NCI-H2107 (cell line): ENCODE measurements at places on chromosomes 11 and 22.

DNA sequence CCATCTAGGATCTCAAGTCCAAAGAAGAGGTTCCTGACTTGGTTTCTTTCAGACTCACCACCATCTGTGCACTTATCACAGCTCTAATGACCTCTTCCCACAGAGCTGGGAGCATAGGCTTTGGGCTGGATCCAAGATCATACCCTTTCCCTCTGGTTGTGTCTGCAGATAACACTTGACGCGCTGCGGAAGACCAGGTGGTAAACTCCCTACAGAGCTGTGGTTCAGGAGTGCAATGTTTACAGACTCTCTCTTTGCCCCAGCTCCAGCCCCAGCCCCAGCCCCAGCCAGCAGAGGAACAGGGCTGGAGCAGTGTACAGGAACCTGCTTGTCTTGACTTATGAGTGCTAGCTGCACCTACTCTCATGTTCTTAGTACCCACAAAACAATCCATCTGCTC, 274.4 kb upstream of the SYN3 start:
- DNase-seq, result no peak

DNA sequence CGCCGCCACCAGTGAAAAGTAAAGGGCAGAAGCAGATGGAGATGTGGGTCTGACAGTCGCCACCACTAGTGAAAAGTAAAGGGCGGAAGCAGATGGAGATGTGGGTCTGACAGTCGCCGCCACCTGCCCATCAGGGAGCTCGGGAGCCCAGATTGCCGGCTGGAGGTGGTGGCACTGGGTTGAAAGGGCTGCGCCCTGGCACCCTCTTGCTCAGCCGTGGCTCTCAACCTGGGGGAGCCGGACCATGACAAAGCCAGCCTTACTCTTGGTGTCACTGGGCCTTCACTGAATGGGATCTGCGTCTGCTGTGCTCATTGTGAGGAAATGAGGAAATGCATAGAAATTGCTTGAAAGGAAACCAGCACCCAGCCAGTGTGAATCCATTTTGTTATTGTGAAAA, 36.3 kb downstream of the AP2A2 start:
- no peak for DNase-seq

GRCh38 chr11:117814204-117814765, 10.3 kb downstream of the FXYD2 start:
- DNase-seq, result no peak

GRCh38 chr22:22855085-22855484, 32.5 kb upstream of the IGLL5 start:
- no peak for DNase-seq

DNA sequence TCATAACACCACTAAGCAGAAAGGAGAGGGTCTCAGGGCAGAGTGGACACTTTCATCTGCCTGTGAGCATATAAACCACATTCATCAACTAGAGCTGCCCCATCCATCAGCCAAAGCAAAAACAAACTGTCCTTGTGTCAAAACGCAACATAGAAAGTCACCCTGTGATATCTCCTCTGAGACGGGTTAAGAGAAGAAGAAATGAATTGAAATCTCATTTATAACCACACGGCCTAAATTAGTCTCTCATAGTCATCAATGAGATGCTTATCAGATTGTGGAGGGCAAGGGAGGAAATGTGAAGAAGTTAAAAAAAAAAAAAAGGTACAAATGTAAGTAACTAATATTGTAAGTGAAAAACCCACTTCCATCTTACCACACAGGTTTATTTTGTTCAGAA, 75.7 kb downstream of the SIK3 start:
- DNase-seq, result no peak

GRCh38 chr11:8261921-8262551, 1.6 kb downstream of the LMO1 start:
- no peak for DNase-seq

- DNase-seq, result no peak
Measured at GRCh38 chr11:93248602-93249001, 50.8 kb upstream of the SLC36A4 start.

DNA sequence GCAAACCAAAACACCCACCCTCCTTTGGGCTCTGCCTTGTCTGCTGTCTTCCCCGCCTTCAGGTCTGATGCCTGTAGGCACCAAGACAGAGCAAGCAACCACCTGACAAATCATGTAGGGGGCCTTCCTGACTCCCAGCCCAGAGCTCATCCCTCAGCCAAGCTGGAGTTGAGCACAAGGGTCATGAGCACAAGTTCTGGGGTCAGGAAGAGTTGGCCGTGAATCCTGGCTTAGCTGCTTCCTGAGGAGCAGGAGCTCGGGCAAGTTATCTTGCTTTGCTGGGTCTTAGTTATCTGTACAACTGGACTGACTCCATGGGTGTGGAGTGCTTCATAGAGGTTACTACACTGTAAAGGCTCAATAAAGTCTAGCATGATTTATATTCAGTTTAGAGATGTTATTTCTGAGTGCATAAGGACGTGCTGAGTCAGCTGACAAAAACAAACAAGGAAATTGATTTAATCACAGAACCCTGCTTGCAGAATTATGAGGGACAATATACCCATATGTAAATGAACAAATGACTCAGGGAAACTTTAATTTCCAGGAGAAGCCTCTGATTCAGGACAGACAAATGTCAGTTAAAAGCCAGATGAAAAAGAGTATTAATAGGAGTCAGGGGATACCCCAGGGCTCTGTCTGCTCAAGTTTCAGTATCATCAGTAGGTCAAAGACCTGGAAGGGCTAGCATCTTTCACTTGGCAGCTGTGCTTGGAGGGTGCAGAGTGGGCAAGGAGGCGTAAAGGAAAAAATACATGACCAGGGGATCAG, 15.0 kb upstream of the APOA1 start:
- no peak for DNase-seq

GRCh38 chr11:29809121-29809520, 207.7 kb downstream of the KCNA4 start:
- DNase-seq, result no peak

- no peak for DNase-seq
Measured at GRCh38 chr22:36830601-36831000, 13.8 kb upstream of the PVALB start.
